ENCODE measurements at places on chromosomes 6 and 20.

GRCh38 chr6:168499045-168499650, 58.2 kb downstream of the SMOC2 start:
- DNase-seq, result no peak

- no peak for DNase-seq
Observed at GRCh38 chr6:151524059-151524458, 30.2 kb downstream of the CCDC170 start.

DNA sequence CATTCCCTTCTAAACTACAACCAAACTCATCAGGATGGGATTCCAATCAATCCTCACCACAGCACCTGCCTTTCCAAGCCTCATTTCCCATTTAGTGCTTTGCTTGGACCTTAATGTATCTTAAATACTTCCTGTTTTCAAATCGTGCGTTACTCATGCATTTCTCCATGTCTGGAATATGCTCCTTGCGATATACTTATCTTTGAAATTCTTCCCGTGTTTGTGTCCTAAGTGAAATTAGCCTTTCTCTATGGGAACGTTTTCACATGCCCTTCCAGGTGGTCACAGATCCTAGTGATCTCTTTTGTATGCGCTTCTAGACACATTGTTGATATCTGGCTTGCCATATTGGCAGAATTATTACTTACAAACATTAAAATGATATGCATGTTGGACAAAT, 620.6 kb upstream of the AGPAT4 start:
- DNase-seq, result no peak

GRCh38 chr6:33297406-33297955, 1.3 kb downstream of the RGL2 start:
- no peak for DNase-seq

GRCh38 chr6:34958734-34959133, 69.7 kb downstream of the ANKS1A start:
- DNase-seq, result no peak

DNA sequence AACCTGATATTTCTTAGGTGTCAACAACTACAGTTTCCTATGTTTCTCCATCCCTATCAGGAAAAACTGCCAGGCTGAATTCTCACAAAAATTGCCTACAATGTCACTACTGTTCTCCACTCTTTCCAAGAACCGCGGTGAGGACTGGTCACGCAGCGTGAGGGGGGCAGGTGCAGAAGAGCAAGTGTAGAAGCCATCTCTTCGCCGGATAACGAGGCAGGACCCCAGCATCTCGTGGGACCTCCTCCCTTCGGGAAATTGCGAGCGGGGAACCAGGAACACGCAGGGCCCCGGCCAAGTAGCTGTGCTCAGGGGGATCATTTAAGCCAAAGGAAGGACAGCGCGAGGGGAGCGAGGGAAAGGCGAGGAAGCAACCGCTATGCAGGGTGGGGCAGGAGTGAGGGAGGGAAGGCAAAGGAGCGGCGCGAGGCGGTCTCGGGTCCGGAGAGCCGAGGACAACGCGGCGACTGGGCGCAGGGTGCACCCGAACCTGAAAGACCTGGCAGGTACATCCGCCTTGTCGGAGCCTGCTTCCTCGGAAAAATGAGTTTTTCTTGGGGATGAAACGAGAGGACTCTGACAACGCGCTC, 559 bp downstream of the APMAP start:
- no peak for DNase-seq

- DNase-seq, result peak; percentile 15
Observed at GRCh38 chr6:45116714-45117410, 211.3 kb upstream of the RUNX2 start.

DNA sequence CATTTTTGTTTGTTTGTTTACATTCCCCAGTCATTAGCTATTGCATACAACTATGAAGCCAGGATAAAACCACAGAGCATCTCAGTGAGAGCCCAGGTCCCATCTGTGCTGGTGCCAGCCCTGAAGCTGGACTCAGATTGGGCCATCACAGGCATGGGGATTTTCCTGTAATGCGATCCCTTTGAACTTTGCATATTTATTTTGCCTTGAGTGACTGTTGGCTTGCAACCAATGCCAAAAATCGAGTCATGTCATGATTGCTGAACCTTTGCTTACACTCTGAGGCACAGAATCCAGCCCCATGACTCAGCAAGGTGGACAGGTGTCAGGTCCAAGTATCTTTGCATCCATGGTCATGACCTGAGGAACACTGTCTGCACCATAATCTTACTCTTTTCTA, 46.2 kb upstream of the GGTLC1 start:
- DNase-seq, result peak; percentile 1

DNA sequence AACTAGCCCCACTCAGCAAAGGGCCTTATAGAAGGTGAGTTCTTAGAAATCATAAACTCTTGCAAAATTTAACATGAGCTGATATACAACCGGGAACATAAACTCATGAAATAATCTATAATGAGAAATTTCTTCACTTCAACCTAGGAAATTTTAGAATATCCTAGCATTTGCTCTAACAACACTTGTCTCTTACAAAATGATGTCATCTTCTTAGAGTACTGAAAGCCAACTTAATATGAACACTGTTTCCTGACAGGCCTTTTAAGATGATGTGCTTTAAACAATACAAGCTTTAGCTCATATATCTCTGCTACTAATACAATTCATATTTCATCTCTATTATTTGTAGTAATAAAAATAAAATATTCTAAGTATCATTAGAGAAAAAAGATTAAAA, 932 bp downstream of the PACRG start:
- no peak for DNase-seq

DNA sequence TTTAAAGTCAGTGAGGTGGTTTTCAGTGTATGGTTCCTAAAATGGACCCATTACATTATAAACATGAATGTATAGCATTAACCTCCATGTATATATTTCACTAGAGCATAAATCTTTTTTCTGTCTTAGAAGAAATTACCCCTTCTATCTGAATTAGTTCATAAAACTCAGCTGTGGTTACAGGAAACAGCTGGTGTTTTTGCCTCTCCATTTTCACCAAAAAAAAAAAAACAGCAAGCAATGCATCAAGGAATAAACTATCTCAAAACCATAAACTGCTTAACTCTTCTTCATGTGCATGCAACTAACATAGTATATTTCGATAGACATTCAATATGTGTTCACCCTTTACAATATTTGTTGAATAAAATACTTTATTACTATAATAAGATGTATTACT, 40.2 kb downstream of the MOXD1 start:
- no peak for DNase-seq

DNA sequence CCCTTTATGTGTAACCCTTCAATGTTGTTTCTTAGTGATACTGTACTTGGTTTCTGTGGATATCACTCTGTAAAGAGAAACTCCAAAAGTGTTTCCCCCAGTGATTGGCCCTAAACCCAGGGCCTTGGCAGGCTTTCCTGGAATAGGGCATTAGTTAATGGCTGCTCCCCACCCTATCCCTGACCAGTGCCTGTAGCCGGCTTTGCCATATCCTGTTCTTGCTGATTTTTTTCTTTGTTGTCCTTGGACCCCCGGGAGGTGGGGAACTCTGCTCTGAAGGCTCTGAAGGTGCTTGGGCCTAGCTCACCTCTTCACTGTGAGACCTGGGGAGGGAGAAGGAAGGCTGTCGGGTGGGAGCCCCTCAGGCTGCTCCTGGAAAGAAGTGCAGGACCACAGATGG, 120.1 kb downstream of the TCP11 start:
- no peak for DNase-seq

- no peak for DNase-seq
Observed at GRCh38 chr6:72916906-72917305, 295.0 kb downstream of the KCNQ5 start.

- no peak for DNase-seq
Observed at GRCh38 chr20:11110535-11110934, 436.7 kb upstream of the JAG1 start.

DNA sequence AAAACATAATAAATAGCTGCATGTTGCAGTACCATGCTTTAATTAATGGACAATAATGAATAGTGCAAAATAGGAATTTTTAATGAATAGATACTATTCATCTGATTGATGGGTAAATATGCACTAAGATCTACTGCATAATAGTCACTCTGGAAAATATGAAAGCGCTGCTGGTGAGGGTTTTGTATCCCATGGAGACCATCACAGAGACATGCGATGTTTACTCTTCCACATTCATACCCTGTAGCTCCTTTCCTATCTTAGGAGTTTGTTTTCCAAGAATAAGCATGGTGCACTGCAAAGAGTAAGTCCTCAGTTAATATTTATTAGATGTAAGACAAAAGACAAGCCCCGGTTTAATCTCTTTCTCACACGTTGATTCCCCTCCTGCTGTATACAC, 81.4 kb downstream of the NRSN1 start:
- DNase-seq, result no peak

GRCh38 chr6:106180208-106180607, 94.1 kb downstream of the PRDM1 start:
- no peak for DNase-seq

DNA sequence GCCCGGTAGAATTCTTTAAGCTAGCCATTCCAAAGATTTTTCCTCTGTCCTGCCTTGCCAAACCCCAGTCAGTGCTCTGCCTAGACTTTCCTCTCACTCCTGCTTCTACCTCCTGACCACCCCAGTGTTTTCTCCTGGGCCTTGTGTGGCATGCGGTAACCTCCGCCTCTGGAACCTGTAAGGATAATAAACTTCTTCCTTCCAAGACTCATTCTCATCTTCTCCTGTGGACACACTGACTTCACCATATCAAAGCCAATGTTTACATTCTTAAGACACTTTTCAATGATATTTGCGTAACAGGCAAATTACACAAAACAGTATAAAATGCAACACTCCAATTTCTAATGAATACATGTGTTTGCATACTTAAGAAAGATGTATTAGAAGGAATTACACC, 354.6 kb downstream of the RNF144B start:
- no peak for DNase-seq

DNA sequence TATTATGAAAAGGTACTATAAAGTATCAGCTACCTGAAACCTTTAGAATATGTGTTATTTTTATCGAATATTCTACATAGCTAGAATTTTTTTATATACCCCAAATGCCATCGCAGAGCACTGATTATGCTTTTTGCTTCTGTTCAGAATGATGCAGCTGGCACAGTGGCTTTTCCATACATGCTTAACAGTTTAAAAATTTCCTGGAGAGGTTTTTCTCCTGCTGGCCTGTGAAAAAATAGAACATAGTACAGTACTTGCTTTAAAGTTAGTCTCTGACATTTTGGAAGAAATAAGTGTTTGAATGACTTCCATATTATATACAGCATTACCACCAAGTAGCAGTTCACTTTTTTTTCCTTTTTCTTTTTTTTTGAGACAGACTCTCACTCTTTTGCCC, 5.3 kb downstream of the DOP1A start:
- no peak for DNase-seq

- DNase-seq, result no peak
Observed at GRCh38 chr20:37346236-37346534, 245 bp downstream of the SRC start.

DNA sequence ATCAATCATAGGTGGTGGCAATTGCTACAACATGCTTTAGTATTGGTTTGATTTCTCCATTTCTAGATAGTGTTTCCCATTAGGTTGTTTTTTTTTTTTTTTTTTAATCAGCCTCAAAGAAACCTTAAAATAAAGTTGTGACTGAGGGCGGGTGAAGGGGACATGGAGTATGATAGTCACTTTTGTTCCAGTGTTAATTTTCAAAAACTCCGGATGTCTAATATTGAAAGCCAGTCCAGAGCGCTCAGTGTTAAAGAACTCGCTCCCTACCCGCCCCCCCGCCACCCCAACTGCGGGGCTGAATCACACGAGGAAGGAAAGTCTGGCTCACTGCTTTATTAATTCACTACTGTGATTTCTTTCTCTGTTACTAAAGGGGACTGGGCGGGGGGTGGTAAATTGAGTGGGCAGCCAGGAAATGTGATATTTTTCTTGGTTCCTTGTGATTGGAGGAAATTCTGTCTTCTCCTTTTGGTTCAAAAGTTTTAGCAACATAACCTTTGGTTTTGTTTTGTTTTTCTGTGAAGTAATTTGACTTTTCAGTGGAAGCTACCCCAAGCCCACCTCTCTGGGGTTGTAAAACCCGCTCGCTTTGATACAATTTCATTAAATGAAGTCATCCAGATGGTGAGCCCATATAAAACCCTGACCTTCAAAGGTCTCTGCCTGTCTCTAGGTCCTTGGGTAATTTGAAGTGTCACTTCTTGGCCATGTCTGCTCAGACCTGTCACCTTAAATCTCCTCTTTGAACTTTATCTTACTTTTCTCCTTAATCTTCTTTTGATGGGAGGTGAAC, 38.0 kb downstream of the TNFAIP3 start:
- no peak for DNase-seq

DNA sequence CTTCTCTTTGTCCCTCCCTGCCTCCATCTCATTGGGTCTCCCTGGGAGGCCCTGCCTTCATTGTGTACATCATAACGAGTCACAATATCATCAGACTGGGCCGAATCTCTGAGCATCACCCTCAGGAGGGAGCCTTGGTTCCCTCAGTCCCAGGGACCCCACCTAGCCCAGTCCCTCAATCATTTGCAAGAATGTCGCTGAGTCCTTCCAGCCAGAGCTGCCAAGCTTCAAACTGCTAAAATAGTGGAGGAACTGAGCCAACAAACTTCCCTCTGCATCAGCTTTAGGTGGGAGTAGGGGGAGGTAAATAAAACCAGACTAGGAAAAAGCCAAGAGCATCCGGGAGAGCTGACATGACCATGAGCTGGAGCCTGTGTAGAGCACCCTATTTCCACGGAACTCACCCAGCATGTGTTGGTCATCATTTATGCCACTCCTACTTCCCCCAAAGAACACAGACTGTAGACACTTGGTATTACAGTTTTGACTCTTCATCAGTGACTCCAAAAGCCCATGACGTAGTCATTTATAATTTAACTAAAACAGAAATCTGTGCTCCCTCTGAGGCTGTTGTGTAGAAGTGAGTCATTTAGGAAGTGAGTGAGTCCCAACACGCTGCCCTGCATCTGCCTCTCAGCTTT, 28.8 kb upstream of the IL17A start:
- DNase-seq, result peak; percentile 71

DNA sequence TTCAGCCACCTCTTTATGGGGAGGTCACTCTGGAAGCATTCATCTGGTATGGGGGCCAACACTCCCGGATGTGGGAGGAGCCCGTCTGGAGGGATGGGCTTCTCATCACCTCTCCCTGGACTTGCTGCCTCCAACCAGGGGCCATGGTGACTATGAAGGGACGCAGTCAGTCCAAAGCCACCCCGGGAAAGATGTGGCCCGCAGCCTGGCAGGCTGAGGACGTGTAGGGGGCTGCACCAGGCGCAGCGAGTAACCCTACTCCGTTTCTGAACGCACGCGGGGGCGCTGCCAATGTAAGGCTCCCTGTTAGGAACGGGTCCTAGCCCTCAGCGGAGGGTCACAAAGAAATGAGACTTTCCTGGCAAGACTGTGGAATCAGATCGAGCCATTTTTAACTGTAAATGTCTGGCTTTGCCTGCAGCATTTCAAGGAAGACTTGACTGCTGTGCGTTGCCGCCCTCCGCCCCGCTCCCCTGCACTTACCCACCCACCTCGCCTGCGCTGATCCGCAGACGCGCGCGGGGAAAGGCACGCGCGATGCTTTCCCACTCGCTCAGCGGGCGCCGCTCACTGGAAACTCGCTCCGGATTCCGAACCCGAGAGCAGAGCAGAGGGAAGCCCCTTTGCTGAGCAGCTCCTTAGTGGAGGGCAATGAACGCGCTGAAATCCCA, 55.1 kb downstream of the IL20RA start:
- no peak for DNase-seq

GRCh38 chr6:37182736-37183590, 13.0 kb downstream of the PIM1 start:
- no peak for DNase-seq
